ENCODE measurements at places on chromosomes 4 and X. TPM values are rescaled to one million over a fixed set of nuclear protein-coding genes. Genes with fewer than 3 reads are reported as not detected.

DNA sequence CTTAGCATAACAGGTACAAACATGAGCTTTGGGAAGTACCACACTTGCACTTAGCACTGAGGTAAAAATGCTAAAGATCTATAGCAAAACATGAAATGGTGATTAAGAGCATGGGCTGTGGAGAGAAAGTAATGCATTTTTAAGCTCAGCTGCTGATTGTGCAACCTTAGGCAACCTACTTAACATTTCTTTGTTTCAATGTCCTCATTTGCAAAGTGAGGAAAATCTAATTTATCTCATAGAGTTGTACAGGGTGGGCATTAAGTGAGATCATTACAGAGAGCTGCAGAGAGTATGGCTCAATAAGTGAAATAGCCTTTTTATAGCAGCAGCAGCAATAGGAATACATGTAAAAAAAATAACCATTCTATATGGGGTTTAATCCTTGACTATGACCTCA, 87.0 kb downstream of the PAK3 start:
- no peak for DNase-seq
- H3K36me3 ChIP-seq = no peaks in the 10 kb centered on the region
- H3K4me3 ChIP-seq = no peak overlapping the region
- no peaks in the 10 kb centered on the region for H3K4me1 ChIP-seq

The NXF2 gene
- not detected for total RNA-seq

- no peak for DNase-seq
- no peaks in the 10 kb centered on the region for H3K27me3 ChIP-seq
- H3K36me3 ChIP-seq = peaks cover 43% of the 10 kb centered on the region
- H3K4me1 ChIP-seq = peaks cover 18% of the 10 kb centered on the region
- H3K4me3 ChIP-seq = no peak overlapping the region
These were observed 9.4 kb upstream of the HERC5 start for GRCh38 chr4:88447371-88448095.

The TRO gene
- total RNA-seq = 1.3 TPM
